ENCODE measurements at places on chromosomes 1 and 21.
A peak's percentile ranks its signal among the peaks of the same experiment; 100 is the strongest.

DNA sequence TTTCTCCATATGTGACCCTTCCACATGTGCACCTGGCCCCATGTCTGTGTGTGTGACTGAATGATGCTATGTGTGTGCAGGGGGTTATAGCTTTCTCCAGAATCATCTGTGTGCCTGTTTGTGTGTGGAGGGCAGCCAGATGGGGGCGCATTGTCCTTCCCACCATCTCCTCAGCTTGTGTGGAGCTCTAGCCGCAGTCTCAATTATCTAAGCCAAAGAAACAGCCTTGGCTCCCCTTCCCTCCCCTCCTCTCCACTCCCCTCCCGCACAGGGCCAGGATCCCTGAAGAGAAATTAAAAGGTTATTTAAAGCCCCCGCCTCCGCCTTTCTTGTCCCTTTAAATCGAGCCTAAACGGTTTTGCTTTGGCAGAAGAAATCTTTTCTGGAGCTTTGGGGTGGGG, 1.8 kb upstream of the DMBX1 start:
- no peak for DNase-seq

- DNase-seq: no peak
Measured at GRCh38 chr21:28431527-28432200, 561.0 kb downstream of the LTN1 start.

DNA sequence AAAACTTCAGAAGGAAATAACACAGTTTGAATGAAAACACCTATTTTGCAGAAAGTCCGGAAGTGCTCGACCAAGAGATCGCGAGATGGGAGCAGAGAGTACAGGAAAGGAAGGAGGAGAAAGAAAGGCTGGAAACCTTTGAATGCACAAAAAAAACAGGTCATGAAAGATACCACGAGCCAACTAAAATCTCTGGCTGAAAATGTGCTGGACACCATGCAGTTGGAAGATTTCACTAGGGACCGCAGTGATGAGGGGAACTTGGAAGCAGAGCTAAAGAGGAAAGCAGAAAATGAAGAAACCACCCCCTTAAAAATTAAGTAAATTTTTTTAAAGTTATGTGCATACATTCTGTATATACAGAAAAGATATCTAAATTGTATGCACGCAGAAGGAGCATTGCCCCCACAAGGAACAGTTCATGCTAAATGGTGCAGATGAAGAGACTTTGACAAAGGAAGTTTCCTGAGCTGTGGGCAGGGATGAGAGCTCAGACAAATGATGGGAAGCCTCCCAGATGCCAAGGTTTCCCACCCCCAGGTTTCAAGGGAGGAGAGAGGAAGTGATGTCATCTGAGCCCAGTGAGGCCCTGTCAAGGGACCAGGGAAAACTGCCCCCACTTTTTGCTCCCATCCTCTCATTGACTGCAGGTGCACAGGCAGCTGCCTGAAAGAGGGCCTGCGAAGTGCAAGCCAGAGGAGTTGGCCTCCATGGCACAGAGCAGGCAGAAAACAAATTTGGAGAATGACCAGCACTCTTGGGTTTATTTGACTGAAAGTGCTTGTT, 52.5 kb downstream of the ETS2 start:
- DNase-seq: no peak

GRCh38 chr1:207309745-207310273, 11.7 kb upstream of the CD55 start:
- peak; percentile 59 for DNase-seq

DNA sequence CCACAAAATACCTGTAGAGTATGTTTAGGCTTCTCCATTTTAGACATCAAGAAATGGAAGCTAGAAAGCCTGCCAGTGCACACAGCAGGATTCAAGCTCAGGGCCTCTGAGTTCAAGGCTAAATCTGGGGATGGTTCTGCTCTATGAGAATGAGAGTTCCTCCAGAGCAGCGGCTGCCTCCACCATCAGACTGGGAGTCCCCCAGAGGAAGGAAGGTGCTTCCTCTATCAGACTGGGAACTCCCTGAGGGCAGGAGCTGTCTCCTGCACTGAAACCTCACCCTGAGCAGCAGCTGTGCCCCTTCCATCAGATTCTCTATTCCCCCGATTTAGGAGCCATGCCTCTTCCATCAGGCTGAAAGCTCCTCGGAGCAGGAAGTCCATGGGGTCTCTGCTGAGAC, 20.1 kb downstream of the PLA2G5 start:
- no peak for DNase-seq

- DNase-seq: no peak
Measured at GRCh38 chr1:67590329-67590728, 94.7 kb upstream of the GADD45A start.

DNA sequence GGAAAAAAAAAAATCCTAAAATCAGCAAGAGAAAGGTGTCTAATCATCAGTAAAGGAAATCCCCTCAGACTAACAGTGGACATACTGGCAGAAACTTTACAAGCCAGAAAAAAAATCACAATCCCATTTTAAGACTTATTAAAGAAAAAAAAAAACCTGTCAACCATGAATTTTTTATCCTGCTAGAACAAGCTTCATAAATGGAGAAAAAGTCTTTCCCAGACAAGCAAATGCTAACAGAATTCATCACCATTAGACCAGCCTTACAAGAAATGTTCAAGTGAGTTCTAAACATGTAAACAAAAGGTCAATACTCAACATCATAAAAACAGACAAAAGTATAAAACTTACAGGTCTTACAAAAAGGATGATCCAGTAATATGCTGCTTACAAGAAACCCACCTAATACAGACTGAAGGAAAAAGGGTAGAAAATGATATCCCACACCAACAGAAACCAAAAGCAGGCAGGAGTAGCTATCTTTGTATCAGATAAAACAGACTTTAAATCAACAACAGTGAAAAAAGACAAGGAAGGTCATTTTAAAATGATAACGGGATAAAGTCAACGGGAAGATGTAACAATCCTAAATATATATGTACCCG, 129.6 kb downstream of the EVI5 start:
- no peak for DNase-seq

DNA sequence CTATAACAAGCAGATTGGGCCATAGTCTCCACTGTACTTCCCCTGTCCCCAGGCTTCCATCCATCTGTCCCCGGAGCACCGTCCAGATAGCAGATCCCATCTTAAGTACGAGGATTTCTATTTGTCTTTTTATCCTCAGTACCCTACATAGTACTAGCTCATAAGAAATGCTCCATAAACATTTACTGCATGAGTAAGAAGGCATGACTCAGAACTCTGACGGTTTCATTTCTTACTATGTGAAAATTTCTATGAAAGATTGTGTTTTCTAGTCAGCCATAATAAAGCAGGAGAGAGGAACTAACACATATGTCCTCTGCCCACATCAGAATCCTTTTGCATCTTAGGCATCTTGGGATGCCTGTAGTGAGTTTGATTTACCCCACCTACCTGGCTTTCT, 49.5 kb downstream of the CHD1L start:
- no peak for DNase-seq

GRCh38 chr1:100441146-100441545, 88.8 kb downstream of the CDC14A start:
- DNase-seq: no peak

DNA sequence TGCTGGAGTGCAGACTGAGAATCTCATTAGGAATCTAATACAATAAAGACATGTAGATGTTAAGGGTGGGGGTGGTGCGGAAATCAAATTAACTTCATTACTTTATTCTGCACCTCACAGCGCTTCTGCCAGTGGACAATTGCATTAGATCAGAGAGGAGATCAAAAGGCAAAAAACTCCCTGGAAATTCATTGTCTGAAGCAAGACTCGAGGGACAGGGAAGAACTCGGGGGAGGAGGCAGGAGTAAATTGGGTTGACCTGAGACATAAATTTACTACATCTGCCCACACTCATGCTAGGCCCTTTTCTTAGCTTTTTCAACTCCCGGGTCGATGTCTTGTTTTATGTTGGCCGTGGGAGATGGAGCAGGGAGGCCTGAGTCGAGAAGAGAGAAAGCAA, 315.4 kb downstream of the SPATA17 start:
- DNase-seq: no peak

GRCh38 chr1:117122330-117123025, 929 bp upstream of the TRIM45 start:
- no peak for DNase-seq

GRCh38 chr1:27031235-27032118, 18.8 kb upstream of the TENT5B start:
- DNase-seq: peak; percentile 79
